ENCODE measurements at places on chromosomes 3 and 15.

GRCh38 chr3:187982142-187982541 lies 171.8 kb upstream of the LPP start:
- DNase-seq, result no peak

DNA sequence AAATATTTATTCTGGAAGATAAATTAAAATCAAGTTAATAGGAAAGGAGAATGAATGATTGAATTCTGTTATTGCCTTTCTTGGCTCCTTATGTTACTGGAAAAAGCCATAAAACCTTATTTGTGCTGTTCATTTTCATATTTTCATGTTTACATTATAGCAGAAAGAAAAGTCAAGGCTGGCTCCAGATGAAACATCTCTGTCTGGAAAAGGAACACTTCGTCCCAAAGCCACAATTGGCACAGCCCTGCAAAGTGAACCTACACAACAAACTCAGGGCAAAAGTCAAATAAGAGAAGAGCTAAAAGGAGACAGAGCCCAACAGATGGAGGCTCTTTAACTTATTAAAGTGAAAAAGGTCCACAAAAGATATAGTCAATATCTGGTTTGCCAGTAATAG lies 73.4 kb downstream of the GTPBP8 start:
- DNase-seq, result no peak

- DNase-seq, result no peak
Measured at GRCh38 chr15:64813075-64813474, 12.4 kb downstream of the PIF1 start.

GRCh38 chr3:104987859-104988258 lies 378.9 kb upstream of the ALCAM start:
- DNase-seq, result no peak

DNA sequence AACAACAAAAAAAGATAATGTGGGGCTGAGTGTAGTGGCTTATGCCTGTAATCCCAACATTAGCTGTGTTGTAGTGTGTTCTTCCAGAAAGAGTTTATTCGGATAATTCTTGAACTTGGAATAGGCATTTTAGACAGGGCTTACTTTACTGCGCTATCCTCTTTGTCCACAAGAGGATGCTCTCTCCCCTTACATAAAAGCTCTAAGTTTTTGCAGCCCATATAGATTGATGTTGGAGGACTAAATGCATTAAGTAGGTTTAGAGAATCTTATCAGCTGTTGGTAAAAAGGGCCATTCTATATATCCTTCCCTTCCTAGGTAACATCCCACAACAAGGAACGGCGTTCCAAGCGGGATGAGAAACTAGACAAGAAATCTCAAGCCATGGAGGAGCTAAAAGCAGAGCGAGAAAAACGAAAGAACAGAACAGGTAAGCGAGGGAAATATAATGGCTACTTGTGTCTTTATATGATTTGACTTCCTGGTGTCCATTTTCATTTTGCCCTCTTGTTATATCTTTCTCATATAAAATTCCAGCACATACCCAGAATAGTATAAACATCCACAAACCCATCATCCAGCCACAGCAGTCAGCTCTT lies 27.8 kb upstream of the ITPKA start:
- DNase-seq, result no peak

GRCh38 chr3:49792371-49793150 lies 6.2 kb upstream of the IP6K1 start:
- no peak for DNase-seq

DNA sequence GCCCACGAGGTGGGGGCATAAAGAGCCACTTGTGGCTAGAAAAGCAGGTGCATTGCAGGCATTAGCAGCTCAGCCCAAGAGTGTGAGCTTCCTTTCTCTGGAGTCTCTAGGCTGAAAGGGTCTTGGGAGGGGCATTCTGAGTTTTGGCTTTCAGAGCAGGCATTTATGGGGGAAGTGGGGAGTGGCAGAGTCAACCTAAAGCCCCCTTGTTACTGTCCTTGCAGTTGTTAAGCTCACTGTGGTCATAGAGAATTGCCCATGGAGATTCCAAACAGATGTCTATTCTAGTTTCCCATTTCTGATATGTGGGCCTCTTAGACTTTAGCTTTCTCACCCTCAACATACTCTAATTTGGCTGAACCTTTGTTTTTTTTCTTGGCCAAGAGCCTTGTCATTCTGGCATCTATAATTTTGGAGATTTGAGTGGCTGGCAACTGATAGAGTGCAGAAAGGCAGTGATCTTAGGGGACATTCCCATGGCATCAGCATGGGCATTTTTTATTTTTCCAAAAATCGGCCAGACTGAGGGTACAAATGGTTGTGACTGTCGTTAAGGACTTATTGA lies 217.9 kb downstream of the THSD4 start:
- DNase-seq, result no peak

- no peak for DNase-seq
Measured at GRCh38 chr3:194070220-194070633, 65.7 kb upstream of the HES1 start.

DNA sequence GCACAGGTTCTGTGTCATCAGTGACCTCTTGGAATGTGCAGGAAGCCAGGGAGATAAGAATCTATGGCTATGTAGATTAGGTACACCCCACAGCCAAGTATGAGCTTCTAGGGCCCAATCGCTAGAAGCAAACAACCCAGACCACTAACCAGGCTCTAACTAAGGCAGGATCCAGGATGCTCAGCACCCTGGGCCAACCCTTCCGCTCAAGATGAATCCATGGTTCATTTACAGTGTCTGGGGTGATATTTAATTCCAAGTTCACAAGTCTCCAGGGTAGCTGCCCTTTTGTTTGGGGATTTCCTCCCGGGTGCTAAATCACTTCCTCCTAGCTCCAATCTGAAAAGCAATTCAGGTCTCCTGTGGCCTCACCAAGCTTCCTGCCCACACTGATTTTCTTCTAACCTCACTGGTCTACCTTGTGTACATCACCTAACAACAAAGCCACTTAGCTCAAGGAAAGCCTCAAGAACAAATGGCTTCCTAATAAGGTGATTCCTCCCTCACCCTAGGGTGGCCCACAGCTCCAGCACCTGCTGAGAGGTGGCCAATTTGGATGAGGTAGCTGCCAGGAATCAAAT lies 2.4 kb downstream of the EHD4 start:
- no peak for DNase-seq

DNA sequence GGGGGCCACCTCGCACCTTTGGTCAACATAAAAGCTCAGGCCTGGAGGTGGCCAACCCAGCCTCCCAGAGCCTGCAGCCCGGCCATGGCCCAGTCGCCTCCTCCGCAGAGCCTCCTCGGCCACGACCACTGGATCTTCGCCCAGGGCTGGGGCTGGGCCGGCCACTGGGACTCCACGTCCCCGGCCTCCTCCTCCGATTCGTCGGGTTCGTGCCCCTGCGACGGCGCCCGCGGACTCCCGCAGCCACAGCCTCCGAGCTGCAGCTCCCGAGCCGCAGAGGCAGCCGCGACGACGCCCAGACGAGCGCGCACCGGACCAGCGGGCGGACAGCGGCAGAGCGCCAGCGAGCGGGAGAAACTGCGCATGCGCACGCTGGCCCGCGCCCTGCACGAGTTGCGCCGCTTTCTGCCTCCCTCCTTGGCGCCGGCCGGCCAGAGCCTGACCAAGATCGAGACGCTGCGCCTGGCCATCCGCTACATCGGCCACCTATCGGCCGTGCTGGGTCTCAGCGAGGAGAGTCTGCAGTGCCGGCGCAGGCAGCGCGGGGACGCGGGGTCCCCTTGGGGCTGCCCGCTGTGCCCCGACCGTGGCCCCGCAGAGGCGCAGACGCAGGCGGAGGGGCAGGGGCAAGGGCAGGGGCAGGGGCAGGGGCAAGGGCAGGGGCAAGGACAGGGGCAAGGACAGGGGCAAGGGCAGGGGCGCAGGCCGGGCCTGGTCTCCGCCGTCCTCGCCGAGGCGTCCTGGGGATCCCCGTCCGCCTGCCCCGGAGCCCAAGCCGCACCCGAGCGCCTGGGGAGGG lies at the start of gene MESP2:
Gene MESP2 (plus strand): TSS at position 59 of the 799 bp plus-strand sequence. CDS start 26 bp downstream, at position 85.
- DNase-seq, result no peak

DNA sequence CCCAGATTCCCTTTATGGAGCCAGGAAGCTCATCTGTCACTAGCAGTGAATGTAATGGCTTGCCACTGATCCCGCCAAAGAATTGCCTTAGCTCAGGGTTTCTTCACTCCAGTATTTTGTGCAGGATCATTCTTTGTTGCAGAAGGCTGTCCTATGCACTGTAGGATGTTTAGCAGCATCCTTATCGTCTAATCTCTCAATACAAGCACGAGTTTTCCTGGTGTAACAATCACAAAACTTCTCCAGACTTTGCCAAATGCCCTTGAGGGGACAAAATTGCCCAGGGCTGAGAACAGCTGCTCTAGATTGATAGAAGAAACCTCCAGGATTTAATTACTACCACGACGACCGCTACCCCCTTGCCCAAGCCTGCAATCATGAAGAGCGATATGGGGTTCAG lies 6.8 kb upstream of the SHQ1 start:
- DNase-seq, result no peak

- DNase-seq, result no peak
Measured at GRCh38 chr15:43513550-43513949, 3.9 kb upstream of the MAP1A start.

DNA sequence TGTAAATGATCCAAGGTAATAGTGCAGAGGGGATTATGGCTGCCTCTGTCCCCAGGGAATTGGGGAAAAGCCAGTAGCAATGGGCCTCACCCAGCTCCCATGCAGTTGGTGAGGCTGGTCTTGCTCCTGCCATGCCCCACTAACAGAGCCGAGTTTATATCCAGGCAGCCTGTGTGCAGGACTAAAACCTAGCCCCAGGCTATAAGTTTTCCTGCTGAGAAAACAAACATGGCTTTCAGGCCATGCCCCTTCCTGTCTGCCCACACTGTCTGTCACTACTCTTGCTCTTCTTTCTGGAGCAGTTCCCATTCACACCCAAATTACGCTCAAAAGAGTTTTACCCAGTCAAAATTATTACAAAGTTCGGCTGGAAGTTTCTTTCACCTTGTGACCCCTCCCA lies 73.5 kb upstream of the SPATA16 start:
- no peak for DNase-seq

DNA sequence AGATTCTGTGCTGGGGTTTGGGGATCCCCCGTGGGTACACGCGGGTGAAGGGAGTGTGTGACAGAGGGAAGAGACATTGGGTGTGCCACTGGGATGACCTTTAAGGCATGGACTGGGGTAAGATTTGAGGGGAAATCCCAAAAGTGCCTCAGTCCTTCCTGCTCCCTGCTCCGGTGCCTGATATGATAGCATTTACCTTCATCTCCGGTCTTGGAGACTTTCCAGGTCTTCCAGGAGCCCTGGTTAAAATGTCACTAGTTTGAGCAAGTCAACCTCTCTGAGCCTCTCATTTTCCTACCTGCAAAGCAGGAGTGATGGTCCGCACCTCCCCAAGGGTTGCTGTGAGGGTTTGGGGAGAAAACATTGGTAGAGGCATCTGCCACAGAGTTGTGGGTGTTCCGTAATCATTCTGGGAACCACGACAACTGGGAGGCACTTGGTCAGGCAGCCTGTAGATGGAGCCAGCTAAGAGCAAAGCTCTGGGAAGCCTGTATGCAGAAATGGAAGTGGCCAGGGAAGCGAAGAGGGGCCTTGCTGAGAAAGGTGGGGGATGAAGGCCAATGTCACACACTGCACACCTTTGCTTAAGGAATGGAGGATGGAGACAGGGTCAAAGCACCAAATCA lies 33.9 kb upstream of the KIF23 start:
- DNase-seq, result no peak

DNA sequence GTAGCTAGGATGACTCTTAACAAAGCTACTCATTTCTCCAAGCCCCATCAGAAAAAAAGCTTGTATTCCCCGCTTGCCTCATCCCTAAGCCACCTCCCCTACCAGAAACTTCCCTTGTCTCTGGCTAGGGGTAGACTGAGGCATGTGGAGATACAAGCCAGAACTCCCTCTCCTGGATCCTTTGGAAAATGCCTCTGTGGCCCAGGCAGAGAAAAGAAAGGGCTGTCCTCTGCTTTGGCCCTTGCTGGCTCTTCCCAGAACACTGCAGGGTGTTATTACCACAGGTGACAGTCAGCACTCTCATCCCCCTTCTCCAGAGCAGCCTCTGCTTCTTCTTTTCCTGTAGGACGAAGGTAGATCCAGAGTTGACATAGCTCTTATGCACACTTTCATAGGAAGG lies 15.2 kb downstream of the RMDN3 start:
- DNase-seq, result no peak

GRCh38 chr3:72234391-72234790 lies 449.4 kb upstream of the PROK2 start:
- no peak for DNase-seq

DNA sequence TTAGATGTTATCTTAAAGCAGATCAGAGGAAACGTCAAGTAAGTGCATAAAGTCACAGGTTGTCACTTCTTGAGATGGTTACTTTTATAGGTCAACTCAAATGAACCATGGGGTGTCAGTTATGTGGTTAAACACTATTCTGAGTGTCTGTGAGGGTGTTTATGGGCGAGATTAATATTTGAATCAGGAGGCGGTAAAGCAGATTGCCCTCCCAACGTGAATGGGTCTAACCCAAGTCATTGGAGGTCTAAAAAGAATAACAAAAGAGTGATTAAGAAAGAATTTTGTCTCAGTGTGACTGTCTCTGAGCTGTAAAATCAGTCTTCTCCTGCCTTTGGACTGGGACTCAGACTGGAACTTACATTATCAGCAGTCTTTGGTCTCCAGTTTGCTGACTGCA lies 977.5 kb downstream of the NAALADL2 start:
- no peak for DNase-seq

DNA sequence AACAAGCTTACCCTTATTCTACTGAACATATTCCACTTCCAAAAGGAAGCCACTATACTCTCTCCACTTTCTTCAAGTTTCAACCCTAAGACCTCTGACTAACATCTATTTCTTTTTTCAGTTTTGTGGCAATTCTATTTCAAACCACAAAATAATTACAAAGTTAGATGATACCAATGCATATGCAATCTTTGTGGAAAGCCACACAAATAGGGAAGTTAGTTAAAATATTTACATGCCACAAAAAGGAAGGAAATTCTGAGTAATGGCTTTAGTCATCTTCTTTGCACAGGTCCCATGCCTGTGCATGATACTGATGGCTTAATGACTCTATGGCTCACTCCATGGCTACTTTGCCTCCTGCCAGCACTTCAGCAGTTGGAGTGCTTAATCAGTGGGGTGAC lies 57.0 kb upstream of the MCTP2 start:
- no peak for DNase-seq

Measured in activated T-helper 1 cell treated with anti-CD3 and anti-CD28 coated beads, Interleukin-2, amount 50 U/mL, for 16 hours (primary cell).